ENCODE measurements at places on chromosomes 2 and 18. TPM values are rescaled to one million over a fixed set of nuclear protein-coding genes. Genes with fewer than 3 reads are reported as not detected.

PRKAG3 gene
- not detected for total RNA-seq

AQP12B gene
- total RNA-seq: not detected

FOXI3 gene
- not detected for total RNA-seq

RGPD4 gene
- total RNA-seq: not detected

FAHD2A gene
- total RNA-seq: 22.7 TPM

LOXL3 gene
- 23.6 TPM for total RNA-seq

LYPD6B gene
- 0.32 TPM for total RNA-seq
